Smooth muscle cell of trachea (primary cell): ENCODE measurements at places on chromosomes 5 and 9. TPM values are rescaled to one million over a fixed set of nuclear protein-coding genes. Genes with fewer than 3 reads are reported as not detected.

TESK1 gene
- total RNA-seq: 7.3 and 15.7 TPM in 2 replicates

POU5F2 gene
- total RNA-seq: 0.99 and 1.9 TPM in 2 replicates

GOLPH3 gene
- 103 and 142 TPM in 2 replicates for total RNA-seq

CD14 gene
- 0.44 and 0.50 TPM in 2 replicates for total RNA-seq

FAM151B gene
- total RNA-seq: 3.8 and 5.0 TPM in 2 replicates

POU4F3 gene
- total RNA-seq: not detected in 2 replicates

SLIT3 gene
- 4.1 and 15.9 TPM in 2 replicates for total RNA-seq
